Iris pigment epithelial cell (primary cell): ENCODE measurements at places on chromosomes 1 and 21.

GRCh38 chr21:31659286-31659535, 282 bp upstream of the SOD1 start:
- DNase-seq, result no peak

GRCh38 chr1:7893529-7894180, 40.8 kb upstream of the UTS2 start:
- peak; percentile 40 for DNase-seq

GRCh38 chr1:207649865-207650580, 5.1 kb downstream of the CR1L start:
- no peak for DNase-seq

DNA sequence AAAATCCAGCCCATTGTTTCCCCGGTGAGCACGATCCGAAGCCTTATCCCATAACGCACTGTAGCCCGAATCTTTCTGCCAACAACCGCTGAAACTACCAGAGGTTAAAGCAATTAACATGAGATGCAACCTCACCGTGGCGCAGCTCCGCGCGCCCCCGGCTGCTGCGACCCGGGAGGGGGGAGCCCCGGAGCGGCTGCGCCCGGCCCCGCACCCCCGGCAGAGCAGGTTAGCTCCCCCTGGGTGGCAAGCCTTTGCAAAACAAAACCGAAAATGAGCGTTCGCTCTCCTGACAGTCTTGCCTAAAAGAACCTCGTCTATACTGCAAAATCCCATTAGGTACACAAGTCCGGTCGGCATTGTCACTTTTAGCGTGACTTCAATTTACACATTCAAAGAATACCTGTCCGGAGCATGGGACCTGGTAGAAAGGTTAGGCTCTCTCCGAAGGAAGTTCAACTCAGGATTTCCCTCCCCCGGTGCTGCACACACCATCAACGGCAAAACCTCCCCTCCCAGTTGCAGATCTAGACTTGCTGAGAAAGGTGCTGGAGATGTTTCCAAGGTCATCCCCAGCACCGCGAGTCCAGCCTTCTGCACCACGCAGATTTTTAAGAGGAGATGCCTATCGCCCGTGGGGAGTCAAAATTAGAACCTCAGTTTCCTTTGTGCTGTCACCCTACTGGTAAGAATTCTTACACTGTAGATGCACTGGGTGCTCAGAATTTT, 107.5 kb downstream of the ZNF281 start:
- DNase-seq, result peak; percentile 47

DNA sequence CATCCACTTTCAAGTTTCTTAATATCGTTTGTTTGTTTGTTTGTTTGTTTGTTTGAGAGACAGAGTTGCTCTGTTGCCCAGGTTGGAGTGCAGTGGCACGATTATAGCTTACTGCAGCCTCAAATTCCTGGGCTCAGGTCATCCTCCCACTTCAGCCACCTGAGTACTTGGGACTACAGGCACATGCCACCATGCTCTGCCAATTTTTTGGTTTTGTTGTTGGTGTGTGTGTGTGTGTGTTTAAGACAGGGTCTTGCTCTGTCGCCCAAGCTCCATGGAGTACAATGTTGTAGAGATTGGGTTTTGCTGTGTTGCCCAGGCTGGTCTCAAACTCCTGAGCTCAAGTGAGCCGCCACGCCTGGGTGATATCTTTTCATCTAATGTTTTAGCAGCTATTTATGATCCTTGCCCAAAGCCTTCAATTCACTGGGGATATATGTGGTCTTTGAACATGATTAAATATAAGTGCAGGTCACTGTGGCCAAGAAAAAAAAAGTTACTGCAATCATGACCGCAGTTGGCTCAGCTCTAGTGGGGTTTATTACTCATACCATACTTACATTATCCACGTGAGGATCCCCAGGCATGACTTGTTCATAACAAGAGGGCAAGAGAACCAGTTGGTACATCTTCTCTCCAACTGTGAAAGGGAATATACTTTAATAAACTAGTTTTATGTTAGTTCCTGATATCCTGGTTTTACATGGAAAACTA, 8.0 kb downstream of the RRP1B start:
- peak; percentile 92 for DNase-seq

DNA sequence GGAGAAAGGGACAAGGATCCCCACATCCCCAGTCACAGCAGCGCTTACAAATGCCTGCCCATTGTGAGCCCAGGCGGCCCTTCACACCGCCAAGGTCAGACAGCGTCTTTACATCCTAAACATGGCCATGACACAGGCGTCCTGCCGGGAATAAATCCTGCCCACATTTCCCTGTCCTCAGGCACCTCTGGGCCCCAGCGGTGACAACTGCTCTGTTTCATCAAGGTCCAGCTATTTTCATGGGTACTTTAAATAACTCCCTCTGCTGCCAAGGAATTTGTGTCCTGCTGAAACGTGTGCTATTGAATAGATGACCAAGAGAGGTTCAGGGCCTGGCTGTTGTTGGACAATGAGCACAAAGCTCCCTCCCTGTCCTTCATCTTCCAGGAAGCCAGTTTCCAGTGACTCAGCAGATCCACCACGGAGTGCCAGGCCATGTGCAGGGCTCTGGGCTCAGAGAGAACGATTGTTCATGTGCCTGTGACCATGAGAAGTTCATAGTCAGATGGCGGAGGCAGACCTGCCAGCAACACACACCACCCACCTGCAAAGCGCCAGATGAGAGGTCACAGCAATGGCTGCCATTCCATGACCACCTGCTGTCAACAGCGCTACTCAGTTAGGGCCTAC, 195.8 kb downstream of the MATN1 start:
- DNase-seq, result no peak

DNA sequence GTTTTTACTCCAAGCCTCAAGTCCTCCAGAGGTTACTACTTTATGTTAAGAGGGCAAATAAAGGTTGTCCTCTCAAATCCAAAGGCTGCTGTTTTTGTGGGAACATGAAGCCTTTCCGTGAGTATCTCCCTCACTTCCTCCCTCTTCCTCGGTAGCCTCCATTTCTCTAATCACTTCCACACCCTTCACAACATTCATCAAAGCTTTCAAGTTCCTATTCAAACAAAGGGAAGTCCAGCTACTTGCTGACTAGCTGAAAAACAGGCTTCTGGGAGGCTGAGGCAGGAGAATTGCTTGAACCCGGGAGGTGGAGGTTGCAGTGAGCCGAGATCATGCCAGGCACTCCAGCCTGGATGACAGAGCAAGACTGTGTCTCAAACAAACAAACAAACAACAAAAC, 6.6 kb upstream of the CD48 start:
- DNase-seq, result no peak

- DNase-seq, result no peak
Observed at GRCh38 chr21:45870421-45870820, 111.1 kb upstream of the COL6A1 start.

GRCh38 chr1:89954401-89954800, 40.5 kb upstream of the ZNF326 start:
- no peak for DNase-seq

- DNase-seq, result no peak
Observed at GRCh38 chr1:208303743-208304712, 59.8 kb upstream of the PLXNA2 start.

DNA sequence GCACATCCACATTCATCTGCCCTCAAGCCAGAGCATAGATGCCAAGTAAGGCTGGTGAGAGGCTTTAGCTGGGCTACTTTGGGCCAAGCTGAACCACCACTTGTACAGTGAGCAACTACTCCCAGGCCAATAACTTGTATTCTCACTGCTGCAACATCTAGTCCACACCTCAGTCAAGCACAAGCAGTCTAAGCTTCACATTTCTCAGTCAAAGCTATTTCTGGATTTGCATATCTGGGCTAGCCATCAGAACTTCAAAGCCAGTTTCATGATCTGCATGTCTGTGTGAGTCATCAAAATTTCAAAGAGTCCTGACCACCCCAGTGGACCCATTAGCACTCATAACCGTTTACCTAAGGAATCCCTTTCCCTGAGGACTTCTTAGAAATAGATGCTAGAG, 77.7 kb upstream of the DIRAS3 start:
- DNase-seq, result peak; percentile 90

DNA sequence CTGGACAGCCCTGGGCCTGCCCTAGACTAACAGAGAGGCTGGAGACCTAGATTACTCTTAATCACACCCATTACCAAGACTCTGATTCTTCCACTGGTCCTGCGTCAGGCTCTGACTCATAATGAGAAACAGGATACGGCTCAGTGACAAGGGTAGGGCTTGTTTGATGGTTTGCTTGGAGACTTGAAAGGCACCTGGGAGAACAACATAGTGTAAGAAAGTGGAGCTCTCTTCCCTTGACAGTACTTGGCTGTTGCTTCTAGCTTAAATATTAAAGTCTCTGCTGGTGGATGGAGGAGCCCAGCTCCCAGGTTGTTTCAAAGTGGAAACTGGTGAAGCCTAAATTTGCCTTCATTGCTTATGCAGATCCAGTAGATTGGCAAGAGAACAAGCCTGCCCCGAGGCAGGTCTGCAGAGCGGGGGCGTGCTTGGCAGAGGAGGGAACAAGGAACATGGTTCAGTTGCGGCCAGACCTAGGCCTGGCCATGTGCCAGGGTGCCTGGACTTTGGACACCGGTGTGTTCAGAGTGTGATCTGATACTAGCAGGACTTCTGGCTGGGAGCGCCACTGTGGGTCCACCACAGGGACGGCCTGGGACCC, 480.6 kb downstream of the CAMTA1 start:
- peak; percentile 90 for DNase-seq

DNA sequence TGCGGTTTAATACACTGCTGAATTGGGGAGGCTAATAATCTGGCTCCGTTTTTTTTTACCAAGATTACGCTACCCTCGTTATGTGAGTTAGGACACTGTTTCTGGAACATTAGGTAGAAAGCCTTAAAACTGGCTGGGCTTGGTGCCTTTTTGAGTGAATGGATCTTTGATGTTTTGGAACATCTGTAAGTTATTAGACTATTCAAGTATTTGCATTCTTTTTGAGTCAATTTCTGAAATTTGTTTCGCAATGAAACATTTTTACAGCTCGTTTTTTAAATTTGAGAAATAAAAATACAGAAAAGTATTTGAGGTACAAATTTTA, 106.9 kb downstream of the LTN1 start:
- DNase-seq, result no peak

- no peak for DNase-seq
Observed at GRCh38 chr21:35027563-35028450, 21.3 kb downstream of the RUNX1 start.

- no peak for DNase-seq
Observed at GRCh38 chr21:45451771-45452182, 46.8 kb downstream of the COL18A1 start.

- DNase-seq, result no peak
Observed at GRCh38 chr1:228490120-228491078, 3.2 kb downstream of the RNF187 start.

DNA sequence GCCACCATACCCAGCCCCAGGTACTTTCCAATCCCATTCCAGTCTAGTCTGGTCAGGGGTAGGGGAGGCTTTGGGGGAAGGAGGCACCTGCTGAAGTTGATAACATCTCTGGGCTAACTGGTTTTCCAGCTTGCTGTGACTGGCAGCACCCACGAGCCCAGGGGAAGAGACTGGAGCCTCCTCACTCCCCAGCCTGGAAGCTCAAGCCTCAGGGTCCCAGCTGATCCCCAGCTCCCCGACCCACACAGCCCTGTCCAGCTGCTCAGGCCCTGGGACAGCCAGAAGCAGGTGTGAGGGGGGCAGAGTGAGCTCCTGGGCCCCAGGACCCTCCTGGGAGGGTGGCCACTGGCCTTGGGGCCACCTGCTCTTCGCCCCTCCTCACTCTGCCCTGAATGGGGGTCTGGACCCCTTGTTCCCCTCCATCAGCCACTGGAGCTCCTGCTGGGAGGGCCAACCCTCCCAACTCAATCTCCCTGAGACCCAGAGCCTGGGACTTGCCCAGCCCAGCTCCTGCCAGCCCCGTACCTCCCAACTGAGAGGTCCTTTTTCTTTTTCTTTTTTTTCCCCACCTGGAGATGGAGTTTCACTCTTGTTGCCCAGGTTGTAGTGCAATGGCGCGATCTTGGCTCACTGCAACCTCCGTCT, 23.5 kb upstream of the RNU1-4 start:
- DNase-seq, result no peak
